Retina (tissue), 1 donor: ENCODE measurements at places on chromosomes 7 and 10.

DNA sequence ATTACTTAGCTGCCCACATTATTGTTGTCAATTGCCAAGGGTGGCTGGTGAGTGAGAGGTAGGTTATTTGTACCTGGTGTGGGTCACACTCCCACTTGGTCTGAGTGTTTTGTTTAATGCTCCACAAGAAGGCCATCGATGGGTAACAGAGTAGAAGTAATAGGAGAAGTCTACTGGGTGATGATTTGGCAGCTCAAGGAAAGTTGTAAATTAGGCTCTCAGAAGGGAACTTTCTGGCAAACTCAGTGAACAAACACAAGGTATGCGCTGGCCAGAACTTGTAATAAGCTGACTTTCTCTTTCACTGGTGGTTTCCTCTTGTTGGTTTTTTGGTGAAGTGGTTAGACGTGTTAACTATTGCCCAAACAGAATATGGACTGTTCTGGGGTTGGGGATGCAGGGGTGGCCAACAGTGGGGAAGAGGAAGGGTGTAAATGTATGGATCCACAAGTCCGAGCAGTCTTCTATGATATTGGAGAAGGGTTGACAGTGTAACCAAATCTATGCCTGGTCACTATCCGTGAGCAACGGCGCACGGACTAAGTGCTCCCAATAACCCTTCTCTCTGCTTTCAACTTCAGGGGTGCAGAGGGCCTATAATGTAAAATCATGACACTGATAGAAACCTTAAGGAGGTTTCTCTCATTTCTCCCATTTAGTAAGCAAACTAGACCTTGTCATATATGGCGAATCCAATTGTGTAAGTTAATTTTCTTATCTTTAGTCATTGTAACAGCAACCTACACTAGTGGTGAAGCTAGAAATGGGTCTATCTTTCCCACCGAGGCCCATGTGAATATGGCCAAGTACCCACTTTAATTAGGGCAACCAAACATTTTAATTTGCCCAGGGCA, 212.8 kb downstream of the PTEN start:
- DNase-seq = no peak

DNA sequence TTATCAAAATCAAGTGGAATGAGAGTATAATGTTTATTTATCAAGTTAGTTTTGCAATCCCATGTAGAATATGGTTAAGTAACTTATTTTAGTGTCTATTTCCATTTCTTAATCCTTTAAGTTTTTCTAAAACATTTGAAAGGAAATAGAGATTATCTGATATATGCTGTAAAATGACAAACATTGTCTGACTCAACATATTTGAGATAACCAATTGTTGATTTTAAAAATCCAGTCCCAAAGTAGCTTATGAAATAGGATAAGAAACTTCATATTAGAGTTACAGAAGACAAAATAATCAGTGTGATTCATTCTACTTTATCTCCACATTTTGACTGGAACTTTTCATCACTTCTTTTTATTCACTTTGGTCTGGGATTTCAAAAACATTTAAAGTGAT, 38.7 kb upstream of the CDK1 start:
- no peak for DNase-seq

- no peak for DNase-seq
Observed at GRCh38 chr7:4803397-4804241, 28.2 kb downstream of the AP5Z1 start.

- DNase-seq = no peak
Observed at GRCh38 chr10:17220652-17221100, 7.4 kb upstream of the VIM start.
